Progenitor cell of endocrine pancreas (in vitro differentiated cells): ENCODE measurements at places on chromosomes 4 and X. TPM values are rescaled to one million over a fixed set of nuclear protein-coding genes. Genes with fewer than 3 reads are reported as not detected.

DNA sequence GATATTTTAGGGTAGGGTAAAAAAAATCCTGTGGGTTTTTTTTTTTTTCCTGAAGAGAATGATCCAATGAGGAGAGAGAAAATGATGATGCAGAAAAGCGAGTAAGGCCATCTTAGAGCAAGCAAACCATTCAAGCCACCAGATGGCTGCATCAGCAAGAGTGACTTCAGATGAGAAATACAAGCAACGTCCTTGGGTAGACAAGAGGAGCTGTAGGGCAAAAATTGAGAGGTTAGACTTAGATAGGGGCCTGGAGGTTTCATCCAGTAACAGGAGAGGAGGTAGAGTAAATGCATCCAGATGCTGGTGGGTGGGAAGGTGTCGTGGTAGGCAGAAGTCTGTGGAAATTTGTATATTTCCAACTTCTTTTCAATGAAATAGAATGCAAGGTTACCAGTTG, 14.6 kb downstream of the FTHL17 start:
- no peak overlapping the region for H3K4me3 ChIP-seq
- no peaks in the 10 kb centered on the region for H3K36me3 ChIP-seq
- H3K27ac ChIP-seq: no peak overlapping the region
- no peak for DNase-seq

AFP gene
- 166 and 254 TPM in 2 replicates for total RNA-seq

GRCh38 chr4:8244001-8244757, 25.4 kb upstream of the HTRA3 start:
- H3K27ac ChIP-seq: no peak overlapping the region
- H3K36me3 ChIP-seq: no peaks in the 10 kb centered on the region
- no peak overlapping the region for H3K4me3 ChIP-seq
- H3K4me1 ChIP-seq: peaks cover 15% of the 10 kb centered on the region

DNA sequence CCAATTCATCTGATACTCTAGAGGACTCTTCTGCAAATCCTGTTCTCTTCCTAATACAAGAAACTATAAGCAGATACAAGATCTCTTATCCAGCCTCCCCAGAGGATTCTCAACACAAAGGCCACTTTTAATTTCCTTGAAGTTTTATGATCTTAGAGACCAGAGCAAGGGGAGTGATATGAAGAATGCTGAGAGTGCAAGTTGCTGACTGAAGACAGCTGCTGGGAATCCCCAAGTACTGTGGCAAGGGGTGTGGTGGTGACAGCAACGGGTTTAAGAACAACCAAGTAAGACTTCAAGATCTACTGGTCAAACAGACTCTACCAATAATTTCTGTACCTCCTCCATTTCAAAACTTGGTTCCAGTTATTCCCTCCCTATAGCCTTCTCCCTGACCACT, 7.0 kb downstream of the AMMECR1 start:
- DNase-seq: no peak
- H3K4me1 ChIP-seq: peaks cover 10% of the 10 kb centered on the region
- H3K27ac ChIP-seq: no peak overlapping the region
- no peaks in the 10 kb centered on the region for H3K27me3 ChIP-seq
- no peaks in the 10 kb centered on the region for H3K36me3 ChIP-seq
- H3K4me3 ChIP-seq: no peak overlapping the region

- no peaks in the 10 kb centered on the region for H3K36me3 ChIP-seq
- H3K27ac ChIP-seq: no peak overlapping the region
Observed at GRCh38 chrX:132842460-132843238, 115.8 kb downstream of the HS6ST2 start.

DNA sequence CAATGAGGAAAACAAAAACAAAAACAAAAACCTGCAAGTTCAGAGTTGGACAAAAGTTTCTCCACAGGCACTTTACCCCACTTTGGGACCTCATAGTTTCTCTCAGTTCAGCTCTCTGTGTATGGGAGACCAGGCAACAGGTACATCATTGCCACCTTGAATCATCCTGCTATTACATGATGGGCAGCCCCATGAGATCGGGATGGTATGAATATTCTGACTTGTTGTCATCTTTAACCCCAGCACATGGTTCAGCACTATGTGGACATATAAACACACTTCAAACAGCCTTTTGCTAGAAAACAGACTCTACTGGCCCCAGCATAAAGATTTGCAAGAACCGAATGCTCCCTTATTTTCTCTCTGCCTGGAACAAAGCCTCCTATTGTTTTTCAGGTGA, 176.9 kb upstream of the SCML1 start:
- H3K4me1 ChIP-seq: peaks cover 26% of the 10 kb centered on the region
- peak overlapping the region; percentile 13 for H3K4me3 ChIP-seq
- no peaks in the 10 kb centered on the region for H3K27me3 ChIP-seq
